T1000 (cell line): ENCODE measurements at places on chromosomes 4 and X.

GRCh38 chrX:72130762-72131250 is 909 bp downstream of the RTL5 start:
- no peak for DNase-seq

GRCh38 chrX:63754136-63754859 is 30.7 kb downstream of the ARHGEF9 start:
- no peak for DNase-seq

DNA sequence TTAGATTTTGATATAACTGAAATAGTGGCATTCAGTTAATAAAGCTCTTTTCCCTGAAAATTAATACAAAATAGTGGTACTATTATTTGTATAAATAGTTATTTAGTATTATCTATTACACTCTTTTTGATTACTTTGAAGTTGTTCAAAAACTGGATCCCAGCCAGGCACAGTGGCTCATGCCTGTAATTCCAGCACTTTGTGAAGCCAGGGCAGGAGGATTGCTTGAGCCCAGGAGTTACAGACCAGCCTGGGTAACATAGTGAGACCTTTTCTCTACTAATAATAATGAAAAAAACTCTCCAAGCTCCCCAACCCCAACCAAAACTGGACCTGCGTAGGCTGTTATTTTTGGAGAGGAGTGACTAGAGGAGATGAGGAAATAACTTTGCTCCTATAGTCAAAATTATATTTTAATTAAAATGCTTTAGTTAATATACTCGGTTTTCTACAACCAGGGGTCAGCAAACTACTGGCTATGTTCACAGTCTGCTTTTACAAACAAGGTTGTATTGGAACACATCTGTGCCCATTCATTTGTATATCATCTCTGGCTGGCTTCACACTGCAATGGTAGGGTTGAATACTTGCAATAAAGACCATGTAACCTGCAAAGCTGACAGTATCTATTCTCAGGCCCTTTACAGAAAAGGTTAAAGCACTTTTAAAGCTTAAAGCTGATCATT is 27.6 kb downstream of the GUCY1A1 start:
- DNase-seq = no peak

DNA sequence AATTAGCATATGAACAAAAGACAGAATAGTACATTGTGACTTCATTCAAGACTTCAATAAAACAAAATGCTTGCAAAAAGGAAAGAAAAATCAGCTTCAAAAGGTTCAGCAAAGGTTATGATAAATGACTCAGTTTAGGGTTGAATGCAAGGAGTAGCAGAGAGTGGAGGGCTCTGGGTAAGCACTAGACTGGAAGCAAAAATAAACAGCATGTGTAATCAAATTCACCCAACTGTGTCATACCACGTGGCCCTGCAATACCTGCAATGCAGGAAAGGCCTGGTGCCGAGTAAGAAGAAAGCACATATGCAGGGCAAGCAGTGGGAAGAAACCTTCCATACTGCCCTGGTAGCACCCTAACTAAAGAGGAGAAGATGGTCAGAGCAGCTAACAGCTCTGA is 88.7 kb downstream of the ATP11C start:
- no peak for DNase-seq
